Stimulated activated CD8-positive, alpha-beta memory T cell treated with anti-CD3 and anti-CD28 coated beads, Interleukin-2, amount 100 ng/mL, for 48 hours (primary cell): ENCODE measurements at places on chromosomes 13 and 19.

- no peak for DNase-seq
Observed at GRCh38 chr19:55437410-55437809, 5.7 kb downstream of the SHISA7 start.

- DNase-seq, result no peak
Observed at GRCh38 chr13:30737511-30738337, 2.4 kb downstream of the ALOX5AP start.

DNA sequence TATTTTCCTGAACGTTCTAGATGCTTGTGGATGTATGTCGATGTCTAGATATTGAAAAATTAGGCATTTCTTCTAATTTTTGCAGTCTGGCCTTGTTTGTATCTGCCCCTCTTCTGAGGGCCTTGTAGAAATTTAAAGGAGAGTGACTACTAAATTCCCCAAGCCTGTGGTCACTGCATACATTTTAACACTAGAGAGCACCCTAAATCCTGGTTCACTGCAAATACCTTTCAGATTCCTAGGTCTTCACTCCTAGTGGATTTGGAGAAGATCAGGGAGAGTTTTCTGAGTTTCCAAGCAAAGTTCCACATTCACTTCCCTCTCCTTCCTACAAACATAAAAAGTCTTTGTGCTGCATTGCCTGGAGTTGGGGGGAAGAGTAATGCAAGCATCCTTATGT lies 1272.5 kb downstream of the OLFM4 start:
- DNase-seq, result no peak

GRCh38 chr19:17831419-17831888 lies 10.1 kb upstream of the INSL3 start:
- DNase-seq, result no peak

DNA sequence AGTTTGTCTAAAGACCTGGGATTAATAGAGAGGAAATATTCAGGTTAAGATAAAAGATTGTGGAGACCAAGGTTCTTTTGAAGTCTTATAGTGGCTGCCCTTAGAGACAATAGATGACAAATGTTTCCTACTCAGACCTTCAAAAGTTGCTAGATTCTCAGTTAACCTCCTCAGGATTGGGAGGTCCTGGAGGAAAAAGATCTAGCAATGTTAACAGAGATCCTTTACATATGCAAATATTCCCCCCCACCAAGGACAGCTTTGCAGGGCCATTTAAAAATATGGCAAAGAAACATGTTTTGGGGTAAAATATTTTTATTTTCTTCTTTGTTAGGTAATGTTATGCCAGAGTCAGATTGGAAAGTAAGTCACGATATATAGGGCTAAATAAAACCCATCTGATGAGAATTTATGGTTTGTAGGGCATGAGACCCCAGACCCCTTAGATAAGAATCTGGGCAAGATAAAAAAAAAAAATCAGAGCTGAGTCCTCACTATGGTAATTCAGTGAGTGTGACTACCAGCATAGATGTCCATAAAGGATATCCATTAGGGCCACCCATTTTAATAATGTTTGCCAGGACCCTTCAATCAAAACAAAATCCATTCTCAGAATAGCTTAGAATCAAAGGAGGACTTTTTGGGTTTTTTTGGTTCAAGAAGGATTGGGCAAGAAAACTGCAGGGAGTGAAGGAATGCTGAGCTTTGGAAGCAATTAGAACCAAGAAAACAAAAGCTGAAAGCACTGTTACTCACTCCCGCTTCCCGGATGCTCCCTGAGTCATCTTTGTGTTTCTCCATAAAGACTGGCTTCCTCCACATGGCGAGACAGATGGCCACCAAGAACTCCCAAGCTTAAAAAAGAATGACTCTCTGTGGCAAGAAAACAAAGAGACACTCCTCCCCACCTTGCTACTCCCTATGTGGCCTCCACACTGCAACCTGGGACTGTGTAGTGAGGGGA lies 28.2 kb downstream of the VSTM1 start:
- DNase-seq, result no peak

- DNase-seq, result no peak
Observed at GRCh38 chr13:21683034-21683733, 12.3 kb downstream of the FGF9 start.

GRCh38 chr19:17614476-17614875 lies 59.0 kb downstream of the COLGALT1 start:
- DNase-seq, result no peak

- DNase-seq, result no peak
Observed at GRCh38 chr19:19860756-19861390, 4.8 kb upstream of the ZNF253 start.

DNA sequence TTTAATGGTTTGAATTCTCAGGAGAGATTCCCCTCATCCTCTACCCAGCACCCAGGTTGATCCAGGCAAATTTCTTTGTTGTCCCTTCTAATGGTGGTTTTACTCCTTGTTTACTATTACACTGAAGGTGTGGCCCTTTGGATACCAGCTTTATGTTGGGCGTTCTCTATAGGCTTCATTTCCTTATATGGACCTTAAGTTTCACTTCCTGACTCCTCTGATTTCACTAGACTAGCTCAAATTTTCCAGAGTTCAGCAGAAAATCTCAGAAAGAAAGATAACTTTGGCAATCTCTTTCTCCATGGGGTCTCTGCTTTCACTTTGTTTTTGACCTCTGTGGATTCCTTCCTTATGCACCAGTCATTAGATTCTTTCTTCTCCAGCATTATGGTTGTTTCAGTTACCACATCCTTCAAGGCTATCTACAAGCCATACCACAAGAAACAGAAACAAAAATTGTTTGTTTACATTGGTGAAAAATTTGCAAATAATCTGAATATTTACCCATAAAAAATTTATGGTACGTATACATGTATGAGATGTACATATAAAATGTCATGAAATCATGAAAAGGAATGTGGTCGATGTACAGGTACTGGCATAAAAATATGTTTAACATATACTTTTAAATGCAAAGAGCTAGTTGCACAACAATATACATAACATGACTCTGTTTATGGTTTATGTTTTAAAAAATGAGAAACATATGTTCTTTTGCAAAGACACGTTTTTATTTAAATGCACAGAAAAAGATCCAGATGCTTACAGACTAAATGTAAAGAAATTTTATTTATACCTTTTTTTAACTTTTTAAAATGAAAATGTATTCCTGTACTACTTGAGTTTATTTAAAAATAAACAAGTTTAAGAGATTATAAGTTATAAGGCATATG lies 212.6 kb downstream of the LACC1 start:
- DNase-seq, result no peak

DNA sequence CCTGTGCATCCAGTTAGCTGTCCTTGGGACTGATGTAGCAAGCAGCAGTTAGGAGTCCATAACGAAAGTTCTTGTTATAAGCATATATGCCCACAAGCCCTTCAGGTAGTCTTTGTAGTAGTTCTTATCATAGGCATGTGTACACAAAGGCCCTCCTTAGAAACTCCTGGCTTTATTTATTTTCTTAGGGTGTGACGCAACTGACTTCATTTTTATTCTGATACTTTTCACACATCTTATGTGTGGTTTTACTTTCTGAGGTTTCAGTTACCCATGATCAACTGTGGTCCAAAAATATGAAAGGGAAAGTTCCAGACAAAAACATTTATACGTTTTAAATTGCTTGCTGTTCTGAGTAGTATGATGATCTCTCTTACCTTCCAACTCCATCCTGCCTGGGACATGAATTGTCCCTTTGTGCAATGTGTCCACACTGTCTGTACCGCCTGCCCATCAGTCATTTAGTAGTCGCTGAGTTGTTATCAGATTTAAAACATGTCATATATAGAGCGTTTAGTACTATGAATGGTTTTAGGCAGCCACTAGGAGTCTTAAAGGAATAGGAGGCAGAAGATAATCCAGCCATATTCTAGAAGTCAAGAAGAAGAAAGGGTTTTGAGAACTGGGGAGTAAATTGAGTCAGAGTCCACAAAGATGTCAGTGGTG lies 19.4 kb downstream of the GPC5 start:
- no peak for DNase-seq

DNA sequence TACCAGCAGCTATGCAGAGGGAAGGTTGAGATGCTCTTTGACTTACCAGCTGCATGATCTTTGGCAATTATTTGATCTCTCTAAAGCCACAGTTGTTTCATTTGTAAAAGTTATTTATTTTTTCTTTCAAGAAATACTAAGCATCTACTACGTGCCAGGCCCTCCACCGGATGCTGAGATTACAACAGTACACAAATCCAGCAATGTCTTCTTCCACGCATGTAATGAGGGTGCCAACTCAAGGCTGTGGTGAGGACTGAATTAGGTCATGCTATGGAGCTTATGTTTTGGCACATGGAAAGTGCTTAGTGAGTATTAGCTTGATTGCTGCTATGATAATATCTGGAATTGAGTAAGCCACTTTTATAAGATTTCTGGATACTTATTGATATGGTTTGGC lies 358.2 kb downstream of the IRS2 start:
- no peak for DNase-seq

GRCh38 chr19:56066152-56067023 lies 54.7 kb downstream of the ZNF787 start:
- DNase-seq, result peak; percentile 46

DNA sequence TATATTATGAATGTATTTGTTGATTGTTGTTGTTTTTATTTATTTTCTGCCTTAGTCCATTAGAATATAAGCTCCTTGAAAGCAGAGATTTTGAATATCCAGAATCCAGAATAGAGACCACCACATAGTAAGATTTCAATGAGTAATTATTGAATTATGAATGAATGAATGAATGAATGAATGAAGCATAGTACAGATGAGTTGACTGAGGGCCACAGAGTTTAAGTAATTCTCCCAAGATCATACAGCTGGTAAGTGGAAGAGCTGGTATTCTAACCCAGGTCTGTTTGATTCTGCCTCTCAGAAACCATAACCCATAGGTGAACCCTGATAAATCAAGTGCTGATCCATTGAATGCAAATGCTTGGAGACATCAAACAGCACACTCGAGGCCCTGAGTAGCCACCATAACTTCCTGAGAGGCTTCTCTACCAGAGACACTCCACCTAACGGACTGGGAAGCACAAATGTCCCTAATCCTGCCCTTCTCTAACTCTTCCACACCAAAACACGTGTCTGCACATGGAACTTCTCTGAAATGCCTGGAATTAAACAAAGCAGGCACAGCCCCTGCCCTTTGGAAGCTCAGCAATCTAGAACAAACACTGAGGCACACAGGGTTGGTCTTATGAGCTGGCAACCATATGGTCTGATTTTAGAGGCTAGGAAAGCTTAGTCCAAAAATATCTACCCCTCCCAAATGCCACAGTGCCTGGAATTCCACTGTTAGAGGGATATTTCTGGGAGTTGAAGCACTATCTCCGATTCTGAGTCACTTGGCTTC lies 190.1 kb downstream of the FOXO1 start:
- DNase-seq, result no peak

DNA sequence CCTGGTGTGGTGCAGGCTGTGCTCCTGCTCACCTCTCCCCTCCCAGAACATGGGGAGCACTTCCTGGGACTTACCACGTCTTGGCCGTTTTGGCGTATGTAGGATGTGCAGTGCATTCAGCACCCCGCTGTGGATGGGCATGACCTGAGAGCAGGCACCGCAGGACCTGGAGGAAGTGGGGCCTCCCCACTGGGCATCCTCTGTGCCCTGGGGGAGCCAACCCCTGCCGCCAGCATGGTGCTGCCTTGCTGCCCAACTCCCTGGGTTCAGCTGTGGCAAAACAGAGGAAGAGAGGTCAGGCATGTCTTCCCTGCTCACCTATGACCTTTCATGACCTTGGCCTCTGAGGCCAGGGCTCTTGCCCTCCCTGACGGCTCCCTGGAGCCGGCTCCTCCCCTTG lies 103.5 kb downstream of the RAB20 start:
- DNase-seq, result no peak

GRCh38 chr19:2051773-2052704 lies 995 bp upstream of the MKNK2 start:
- no peak for DNase-seq

- DNase-seq, result no peak
Observed at GRCh38 chr19:17414097-17414496, 5.8 kb upstream of the MVB12A start.
